Hypothalamus (tissue), 51 donors: ENCODE measurements at places on chromosomes 6 and 20.

DNA sequence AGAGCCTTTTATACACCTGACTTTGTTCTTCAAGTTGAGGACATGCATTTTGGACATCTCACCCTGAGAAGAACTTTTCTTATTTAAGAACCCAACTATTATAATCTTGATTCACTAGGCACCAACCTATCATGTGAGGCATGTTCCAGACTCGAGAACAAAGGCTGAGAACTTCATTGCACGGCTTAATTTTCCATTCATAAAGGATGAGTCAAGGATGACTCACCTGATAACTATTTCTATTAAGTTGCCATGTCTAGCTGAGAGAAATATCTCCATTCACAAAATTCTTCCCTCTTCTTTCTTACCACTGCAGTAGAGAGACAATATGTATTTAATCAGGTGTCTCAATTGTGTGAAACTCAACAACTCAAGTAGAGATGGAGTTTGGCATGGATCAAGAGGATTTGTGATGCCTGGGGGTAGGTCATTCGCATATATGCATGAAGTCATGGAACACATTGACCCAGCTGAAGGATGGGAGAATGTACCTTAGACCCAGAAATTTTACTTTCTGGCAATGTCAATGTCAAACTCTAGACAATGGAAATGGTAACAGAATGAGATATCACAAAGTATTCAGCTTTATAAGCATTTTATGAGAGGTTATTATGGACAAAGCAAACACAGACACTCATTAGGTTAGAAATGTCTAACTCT lies 208.7 kb upstream of the PRND start:
- no peak for DNase-seq

- no peak for DNase-seq
Observed at GRCh38 chr20:25203089-25203488, 7.6 kb downstream of the ENTPD6 start.

DNA sequence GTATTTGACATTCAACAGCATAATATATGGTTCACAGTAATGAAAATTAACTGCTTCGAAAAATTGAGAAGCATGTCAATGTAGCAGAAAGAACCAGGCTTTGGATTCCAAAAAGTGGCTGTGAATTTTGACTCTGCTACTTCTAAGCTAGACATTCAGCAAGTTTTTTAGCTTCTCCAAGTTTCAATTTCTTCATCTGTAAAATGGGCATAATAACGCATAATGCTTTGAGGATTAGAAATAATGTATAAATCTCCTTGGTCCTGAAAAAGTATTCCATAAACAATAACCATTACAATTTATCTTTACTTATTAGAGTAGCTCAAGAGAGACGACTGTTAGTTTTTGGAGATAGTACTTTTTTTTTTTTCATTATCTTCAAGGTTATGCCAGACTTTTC lies 7.7 kb downstream of the BLTP3A start:
- DNase-seq: no peak

DNA sequence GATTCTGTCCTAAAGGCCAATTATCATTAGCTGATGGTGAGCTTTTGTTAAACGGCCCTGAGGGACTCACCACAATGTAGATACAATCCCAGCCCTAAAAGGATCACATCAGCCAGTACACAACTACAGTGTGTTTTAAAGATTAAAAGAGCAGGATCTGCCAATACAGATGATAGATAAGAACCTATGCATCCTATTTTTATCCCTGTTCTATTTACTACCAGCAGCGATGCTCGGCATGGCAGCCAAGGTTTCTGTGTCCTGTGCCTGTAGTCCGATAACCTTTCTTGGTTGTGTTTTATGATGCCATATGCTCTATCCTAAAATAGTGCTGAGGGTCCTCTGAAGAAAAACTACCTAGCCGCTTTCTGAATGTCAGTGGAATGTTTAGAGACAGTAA lies 289.4 kb downstream of the PHACTR1 start:
- no peak for DNase-seq

DNA sequence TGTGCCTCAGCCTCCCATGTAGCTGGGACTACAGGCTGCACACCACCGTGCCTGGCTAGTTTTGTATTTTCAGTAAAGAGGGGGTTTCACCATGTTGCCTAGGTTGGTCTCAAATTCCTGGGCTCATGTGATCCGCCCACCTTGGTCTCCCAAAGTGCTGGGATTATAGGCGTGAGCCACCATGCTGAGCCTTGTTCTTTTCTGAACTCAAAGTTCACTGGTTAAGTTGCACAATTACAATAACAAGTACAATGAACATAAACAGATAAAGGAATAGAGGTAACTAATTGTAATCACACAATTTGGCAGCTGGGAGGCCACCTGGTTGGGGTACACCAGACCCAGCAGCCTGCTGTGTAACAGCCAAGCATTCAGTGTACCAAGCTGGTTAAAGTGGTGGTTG lies 6.7 kb downstream of the NUDT3 start:
- no peak for DNase-seq

- no peak for DNase-seq
Observed at GRCh38 chr6:44631968-44632367, 244.5 kb downstream of the CDC5L start.

DNA sequence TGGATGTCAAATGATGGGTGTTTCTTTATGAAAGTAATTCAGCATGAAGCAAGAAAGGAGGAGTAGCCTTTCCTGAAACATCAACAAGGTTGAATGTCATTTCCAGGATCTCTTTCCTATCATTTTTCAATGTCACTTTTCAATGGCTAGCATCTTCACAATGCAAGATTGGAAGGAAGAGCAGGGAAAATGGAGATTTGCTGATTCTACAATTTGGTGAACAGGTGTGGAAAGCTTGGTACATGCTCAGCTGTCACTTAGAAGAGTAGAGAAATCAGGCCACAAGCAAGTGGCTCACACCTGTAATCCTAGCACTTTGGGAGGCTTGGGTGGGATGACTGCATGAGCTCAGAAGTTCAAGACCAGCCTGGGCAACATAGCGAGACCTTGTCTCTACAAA lies 112.7 kb upstream of the FERMT1 start:
- DNase-seq: no peak

DNA sequence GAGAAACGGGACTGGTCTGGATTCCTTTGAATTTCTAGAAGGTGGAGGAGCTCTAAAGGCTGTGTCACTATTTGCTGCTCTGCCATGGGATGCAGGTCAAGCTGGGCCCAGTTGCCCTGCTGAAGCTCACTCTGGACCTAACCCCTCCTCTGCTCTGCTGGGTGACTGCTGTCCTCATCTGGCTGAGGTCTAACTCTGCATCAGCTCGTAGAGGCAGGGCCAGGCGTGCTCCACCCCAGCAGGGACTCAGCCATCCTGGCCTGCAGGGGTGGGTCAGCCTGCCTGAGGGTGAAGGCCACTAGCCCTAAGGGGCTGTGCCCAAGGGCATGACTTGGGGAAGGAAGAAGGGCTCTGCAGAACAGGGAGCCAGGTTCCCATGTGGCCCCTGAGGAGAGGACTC lies 852 bp downstream of the CST4 start:
- DNase-seq: no peak

- no peak for DNase-seq
Observed at GRCh38 chr6:2132916-2133315, 112.5 kb downstream of the GMDS start.

DNA sequence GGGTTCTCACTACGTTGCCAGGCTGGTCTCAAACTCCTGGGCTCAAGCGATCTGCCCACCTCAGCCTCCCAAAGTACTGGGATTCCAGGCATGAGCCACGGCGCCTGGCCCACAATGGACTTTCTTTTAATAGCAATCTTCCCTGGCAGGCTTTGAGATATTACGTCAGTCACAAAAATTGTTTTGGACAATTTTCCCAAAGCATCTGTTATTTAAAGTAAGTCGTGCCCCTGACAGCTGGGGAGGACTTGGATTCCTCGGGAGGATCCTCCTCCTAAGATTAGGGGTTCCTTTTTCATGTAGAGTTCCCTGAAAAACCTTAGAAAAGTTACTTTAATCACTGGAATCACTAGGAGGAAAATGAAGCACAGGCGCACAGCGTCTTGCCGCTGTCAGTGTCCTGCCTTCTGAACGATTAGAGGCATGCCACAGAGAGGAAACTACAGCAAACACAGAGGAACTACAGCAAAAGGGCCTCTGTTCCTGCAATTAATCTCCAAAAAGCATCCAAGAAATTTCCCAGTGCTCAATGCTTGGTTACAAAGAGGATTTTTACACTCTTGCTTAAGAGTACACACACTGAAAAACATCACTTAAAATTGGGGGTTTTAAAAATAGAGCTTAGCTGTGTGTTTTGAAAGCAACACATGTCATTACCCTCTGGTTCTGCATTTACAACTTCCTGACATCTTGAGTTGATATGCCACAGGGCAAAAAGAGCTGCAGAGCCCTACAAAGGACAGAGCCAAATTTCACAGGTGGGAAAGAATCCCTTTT lies 4.5 kb downstream of the ACSS1 start:
- no peak for DNase-seq

- peak; percentile 50 for DNase-seq
Observed at GRCh38 chr20:48877304-48877703, 44.2 kb upstream of the ARFGEF2 start.

- no peak for DNase-seq
Observed at GRCh38 chr6:168704678-168705077, 263.7 kb downstream of the SMOC2 start.

DNA sequence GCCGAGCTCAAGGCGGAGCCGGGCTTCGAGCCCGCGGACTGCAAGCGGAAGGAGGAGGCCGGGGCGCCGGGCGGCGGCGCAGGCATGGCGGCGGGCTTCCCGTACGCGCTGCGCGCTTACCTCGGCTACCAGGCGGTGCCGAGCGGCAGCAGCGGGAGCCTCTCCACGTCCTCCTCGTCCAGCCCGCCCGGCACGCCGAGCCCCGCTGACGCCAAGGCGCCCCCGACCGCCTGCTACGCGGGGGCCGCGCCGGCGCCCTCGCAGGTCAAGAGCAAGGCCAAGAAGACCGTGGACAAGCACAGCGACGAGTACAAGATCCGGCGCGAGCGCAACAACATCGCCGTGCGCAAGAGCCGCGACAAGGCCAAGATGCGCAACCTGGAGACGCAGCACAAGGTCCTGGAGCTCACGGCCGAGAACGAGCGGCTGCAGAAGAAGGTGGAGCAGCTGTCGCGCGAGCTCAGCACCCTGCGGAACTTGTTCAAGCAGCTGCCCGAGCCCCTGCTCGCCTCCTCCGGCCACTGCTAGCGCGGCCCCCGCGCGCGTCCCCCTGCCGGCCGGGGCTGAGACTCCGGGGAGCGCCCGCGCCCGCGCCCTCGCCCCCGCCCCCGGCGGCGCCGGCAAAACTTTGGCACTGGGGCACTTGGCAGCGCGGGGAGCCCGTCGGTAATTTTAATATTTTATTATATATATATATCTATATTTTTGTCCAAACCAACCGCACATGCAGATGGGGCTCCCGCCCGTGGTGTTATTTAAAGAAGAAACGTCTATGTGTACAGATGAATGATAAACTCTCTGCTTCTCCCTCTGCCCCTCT lies 1.1 kb downstream of the CEBPB start:
- no peak for DNase-seq

DNA sequence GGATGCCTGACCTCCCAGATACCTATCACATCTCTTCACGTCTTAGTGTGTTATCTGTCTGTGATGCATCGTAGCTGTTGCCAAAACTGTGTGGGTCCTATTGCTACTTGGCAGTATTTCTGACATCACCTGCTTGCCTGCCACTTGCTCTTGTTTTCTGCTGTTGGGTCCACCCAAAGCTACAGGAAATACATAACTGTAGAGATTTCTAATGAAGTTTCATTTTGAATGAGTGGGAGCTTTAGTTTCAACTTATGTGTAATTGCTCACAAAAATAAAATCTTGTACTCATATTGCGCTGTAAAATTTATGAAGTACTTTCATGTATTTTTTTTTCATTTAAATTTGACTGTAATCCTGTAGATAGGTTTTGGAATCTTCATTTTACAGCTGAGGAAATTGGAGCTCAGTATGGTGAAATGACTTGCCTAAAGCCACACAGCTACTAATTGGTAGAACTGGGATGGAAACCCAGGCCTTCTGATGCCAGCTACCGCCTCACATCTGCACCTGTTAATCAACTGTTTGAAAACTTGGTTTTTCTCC lies 113.6 kb upstream of the MAN1A1 start:
- DNase-seq: no peak

GRCh38 chr6:2633736-2634135 lies 117.0 kb downstream of the MYLK4 start:
- DNase-seq: no peak

DNA sequence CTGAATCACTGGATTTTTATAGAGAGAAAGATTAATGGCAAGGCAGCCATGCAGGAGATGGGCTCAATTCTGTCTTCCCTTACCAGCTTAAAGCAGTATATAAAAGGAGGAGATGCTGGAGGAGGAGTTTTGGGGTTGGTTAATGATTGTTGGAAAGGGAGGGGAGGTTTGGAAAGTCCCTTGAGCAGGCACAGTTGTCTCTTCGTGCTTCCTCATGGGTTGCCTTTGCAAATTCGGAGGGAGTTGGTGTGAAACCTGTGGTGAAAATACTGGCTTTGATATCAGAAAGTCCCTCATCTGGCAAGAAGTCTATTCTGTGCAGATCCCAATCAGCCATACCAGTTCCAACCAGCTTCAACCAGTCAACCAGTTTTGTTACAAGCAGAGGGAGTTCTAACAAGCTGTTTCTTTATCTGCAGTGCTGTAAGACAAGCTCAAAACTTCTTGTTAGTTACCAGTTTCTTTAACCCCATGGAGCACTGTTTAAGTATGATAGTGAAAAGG lies 107.0 kb downstream of the HIVEP1 start:
- no peak for DNase-seq

GRCh38 chr6:41073968-41074691 lies 1.4 kb downstream of the NFYA start:
- DNase-seq: no peak

GRCh38 chr6:15267221-15267620 lies 21.4 kb downstream of the JARID2 start:
- no peak for DNase-seq

DNA sequence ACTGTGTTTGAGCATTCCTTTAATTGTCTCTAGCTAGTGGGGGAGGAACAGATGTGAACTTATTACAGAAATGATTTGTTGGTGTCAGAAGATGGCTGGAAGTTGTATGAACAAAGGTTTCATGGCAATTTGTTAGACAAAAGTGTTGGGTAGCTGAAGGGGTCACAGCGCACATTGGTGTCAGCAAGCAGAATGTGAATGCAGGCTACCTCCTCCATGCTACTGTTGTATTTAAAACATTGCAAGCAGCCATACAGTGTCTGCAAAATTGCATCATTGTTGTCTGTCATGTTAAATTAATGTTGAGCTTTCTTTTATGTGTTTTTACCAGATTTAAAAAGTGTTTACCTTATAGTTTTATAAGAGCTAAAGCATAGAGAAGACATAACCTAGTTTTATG lies 6.2 kb downstream of the LRRC1 start:
- DNase-seq: no peak

DNA sequence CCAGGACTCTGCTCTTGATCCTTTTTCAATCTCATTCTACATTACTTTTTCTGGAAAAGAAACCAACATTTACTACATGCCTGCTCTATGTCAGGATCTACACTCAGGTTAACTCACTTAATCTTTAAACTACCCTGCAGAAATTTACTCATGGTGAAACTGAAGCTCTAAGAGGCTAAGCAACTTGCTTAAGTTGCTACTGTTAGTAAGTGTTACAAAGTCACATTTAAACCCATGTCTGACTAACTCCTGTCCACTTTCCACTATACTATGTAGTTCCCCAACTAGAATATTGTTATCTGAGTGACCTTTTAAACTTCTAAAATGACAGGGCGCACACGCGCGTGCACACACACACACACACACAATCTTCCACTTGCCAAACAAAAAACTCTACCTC lies 5.0 kb downstream of the CEP162 start:
- DNase-seq: no peak
